ENCODE measurements at places on chromosomes 13 and 19.

- DNase-seq, result no peak
Observed at GRCh38 chr13:83941701-83942335, 59.5 kb upstream of the SLITRK1 start.

DNA sequence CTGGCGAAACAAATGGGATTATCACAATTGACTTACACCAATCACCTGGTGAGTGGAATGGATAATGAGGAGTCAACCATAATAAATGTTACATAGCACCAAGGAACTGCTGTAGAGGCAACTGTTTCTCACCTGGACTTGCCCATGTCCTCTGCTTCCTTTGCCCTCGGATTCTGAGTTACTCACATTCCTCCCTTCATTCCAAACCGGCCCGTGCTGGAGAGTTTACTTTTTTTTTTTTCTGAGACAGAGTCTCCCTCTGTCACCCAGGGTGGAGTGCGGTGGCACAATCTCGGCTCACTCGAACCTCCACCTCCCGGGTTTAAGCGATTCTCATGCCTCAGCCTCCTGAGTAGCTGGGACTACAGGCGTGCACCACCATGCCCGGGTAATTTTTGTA is 41.5 kb upstream of the TSC22D1 start:
- no peak for DNase-seq

DNA sequence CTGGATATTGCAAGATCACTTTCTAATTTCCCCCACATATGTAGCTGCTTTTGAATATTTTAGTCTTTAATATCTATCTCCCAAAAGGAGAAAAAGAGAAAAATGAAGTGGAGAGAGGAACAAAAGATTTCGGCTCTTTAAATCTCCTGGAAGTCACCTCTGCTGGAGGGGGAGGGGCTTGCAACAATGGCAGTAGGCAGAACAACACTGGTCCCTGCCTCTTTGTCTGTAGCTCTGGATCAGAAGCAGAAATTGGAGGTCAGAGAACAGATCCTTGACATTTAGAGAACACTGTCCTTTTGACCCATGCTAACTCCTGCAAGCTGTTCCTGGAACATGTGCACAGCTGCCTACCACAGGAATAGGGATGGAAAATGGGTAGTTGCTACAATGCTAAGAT is 86.7 kb upstream of the GPR12 start:
- DNase-seq, result no peak

DNA sequence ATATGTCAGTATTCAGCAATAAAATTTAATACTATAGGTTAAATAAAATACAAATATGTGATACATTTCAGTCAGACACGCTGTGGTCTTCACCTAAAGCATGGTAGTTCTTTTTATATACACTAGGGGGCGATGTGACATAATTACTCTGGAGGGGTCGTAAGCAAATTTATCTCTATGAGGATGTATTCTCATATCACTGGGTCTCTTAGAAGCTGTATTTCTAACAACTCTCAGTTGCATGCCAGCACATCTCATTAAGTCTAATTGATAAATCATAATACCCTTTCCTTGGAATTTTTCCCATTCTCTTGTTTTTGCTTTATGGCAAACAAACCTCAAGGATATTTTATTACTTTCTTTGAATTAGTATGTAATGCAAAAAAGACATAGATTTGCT is 3.9 kb upstream of the PCDH17 start:
- DNase-seq, result no peak

GRCh38 chr13:102561933-102562332 is 34.9 kb upstream of the TPP2 start:
- DNase-seq, result no peak

GRCh38 chr13:50664951-50665350 is 178.5 kb downstream of the DLEU7 start:
- no peak for DNase-seq

DNA sequence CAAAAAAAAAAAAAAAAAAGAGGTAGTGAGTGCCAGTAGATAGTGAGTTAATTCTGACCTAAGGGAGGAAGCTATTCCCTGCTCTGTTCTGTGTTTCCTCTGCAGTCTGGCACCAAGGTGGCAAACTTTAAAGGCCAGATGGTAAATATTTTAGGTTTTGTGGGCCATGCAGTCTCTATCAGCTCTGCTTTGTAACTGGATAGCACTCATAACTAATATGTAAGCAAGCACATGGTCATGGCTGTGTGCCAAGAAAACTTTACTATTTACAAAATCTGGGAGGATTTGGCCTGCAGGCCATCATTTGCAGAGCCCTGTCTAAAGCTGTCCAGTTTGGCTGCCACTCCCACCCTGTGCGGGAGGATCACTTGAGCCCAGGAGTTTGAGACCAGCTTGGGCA is 4.3 kb downstream of the PIN1 start:
- no peak for DNase-seq

DNA sequence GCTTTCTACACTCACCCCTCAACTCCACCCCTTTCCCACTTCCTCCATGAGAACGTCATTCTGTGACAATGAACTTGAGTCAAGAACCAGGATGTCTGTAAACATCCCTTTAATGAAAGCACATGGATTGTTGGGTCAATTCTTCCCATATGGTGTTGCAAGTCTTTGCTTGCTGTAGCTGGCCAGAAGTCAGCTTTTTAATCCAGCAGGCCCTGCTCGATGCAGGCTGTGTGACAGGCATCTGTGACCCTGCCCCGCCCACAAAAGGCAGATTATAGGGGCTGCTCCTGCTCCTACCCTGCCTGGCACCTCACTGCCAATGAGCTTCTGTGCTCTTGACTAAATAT is 78.0 kb downstream of the STARD13 start:
- no peak for DNase-seq

DNA sequence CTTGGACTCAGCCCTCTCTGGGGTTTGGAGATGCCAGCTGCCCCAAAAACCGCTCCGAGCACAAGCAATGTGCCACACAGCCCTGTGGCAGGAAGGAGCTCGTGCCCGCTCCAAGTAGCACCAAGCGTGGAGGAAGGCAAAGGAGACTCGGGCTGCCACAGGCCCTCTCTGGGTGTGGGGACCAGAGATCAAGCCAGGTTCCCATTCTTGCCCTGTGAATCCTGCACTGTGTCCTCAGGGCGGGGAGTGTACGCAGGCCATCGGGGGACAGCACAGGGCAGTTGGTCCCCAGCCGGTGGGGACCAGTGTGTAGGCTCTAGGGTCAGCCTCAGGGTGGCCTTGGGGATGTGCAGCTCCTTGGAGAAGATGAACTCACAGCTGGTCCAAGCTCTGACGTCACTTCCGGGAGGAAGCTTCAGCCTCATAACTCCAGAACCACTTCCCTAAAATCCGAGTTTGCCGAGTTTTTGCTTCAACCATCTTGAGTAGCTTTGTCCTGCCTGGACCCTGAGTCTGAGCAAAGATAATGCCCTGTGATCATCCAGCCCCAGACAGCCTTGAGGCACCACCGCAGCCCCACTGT is 9.3 kb upstream of the CPAMD8 start:
- DNase-seq, result no peak

DNA sequence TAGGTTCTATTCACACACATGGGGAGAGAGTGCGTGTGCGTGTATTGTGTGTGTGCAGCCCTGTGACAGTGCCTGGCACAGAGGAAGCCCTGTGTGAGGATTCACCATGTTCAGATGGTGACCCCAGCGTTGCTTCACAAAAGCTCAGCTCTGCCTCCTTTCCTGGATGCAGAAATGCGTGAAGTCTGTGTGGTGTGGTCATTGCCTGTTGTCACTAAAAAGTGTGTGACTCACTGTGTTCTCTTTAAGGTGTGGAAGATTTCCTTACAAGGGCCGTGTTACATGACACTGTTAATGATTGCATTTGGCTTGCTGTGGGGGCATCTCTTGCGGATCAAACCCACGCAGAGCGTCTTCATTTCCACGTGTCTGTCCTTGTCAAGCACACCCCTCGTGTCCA is 19.5 kb upstream of the DCUN1D2 start:
- DNase-seq, result no peak
